CD4-positive, CD25-positive, alpha-beta regulatory T cell (primary cell): ENCODE measurements at places on chromosomes 13 and 19. TPM values are rescaled to one million over a fixed set of nuclear protein-coding genes. Genes with fewer than 3 reads are reported as not detected.

Gene ZNF562
- 13.5 TPM for total RNA-seq

Gene KIR2DL1
- total RNA-seq, result not detected

Gene FFAR3
- total RNA-seq, result 1.7 TPM

Gene KRI1
- total RNA-seq, result 34.6 TPM

Gene STX10
- 56.5 TPM for total RNA-seq

Gene TJP3
- 20.6 TPM for total RNA-seq

Gene GPR108
- 60.7 TPM for total RNA-seq

Gene FFAR2
- total RNA-seq, result not detected

Gene ZNF677
- total RNA-seq, result 4.3 TPM

Gene ADGRE2
- 2.1 TPM for total RNA-seq

Gene MEX3D
- total RNA-seq, result 3.6 TPM

Gene GRK1
- total RNA-seq, result not detected

Gene NRTN
- total RNA-seq, result not detected

Gene ADGRL1
- total RNA-seq, result 8.2 TPM

Gene TMEM150B
- total RNA-seq, result 2.1 TPM

Gene HSPBP1
- 15.8 TPM for total RNA-seq

Gene F10
- not detected for total RNA-seq

Gene CERS1
- not detected for total RNA-seq

Gene ECSIT
- 39.3 TPM for total RNA-seq

Gene LILRA1
- not detected for total RNA-seq

Gene CPAMD8
- total RNA-seq, result 2.3 TPM

Gene SIN3B
- 82.3 TPM for total RNA-seq

Gene ZNF578
- 0.27 TPM for total RNA-seq

Gene KCNK6
- 8.7 TPM for total RNA-seq

Gene CFD
- 1.9 TPM for total RNA-seq

Gene RFX1
- total RNA-seq, result 23.2 TPM

Gene RASAL3
- 122 TPM for total RNA-seq

Gene CCDC8
- total RNA-seq, result not detected

Gene CABP5
- 0.32 TPM for total RNA-seq
